ENCODE measurements at places on chromosomes 11 and 22. TPM values are rescaled to one million over a fixed set of nuclear protein-coding genes. Genes with fewer than 3 reads are reported as not detected.
A peak's percentile ranks its signal among the peaks of the same experiment; 100 is the strongest.

DNA sequence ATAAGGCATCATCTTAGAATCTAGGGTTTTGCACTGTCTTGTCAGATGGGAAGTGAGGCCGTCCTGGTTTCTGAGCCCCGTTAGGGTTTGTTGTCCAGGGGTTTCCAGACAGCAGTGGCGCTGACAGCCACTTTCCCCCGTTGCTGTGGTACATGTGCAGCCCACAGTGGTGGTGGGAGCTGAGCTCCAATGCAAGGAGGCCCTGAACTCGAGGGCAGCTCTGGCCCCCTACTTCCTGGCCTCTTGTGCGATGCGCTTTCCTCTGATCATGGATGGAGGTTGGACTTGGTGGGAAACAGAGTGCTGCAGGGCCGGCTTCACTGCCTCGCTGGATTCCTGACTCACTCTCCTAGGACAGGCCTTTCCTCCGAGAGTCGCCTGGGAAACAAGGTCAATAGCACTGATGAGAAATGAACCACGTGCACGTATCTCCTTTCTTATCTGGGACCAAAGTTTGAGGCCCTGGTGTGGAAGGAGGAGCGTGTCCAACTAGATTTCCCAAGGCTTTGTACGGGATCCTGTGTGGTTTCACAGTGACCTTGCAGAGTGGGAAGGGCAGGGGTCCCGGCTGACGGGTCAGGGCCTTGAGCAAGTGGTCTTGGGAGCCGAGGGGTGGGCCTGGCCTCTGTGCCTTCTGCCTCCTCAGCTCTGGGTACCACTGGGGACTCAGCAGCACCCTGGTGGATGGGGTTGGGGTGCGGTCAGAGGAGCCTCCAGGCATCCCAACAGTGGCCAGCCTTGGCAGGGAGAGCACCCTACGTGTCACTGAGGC, 3.7 kb downstream of the PHRF1 start:
- DNase-seq: no peak

GRCh38 chr11:104731890-104732289, 166.4 kb downstream of the CASP12 start:
- DNase-seq: no peak

- DNase-seq: no peak
Measured at GRCh38 chr11:7793233-7793632, 3.5 kb downstream of the OR5P2 start.

GRCh38 chr11:59208956-59209355, 3.8 kb downstream of the MPEG1 start:
- DNase-seq: no peak

The KREMEN1 gene
- 19.3 TPM for total RNA-seq

- peak; percentile 68 for DNase-seq
Measured at GRCh38 chr11:59560290-59560701, 49.0 kb downstream of the OR4D9 start.

Measured in prostate gland (tissue), 2 donors.